NCI-H69 (cell line): ENCODE measurements at places on chromosomes 1 and 21.

GRCh38 chr1:185534801-185535200, 199.4 kb upstream of the HMCN1 start:
- peak; percentile 55 for DNase-seq

GRCh38 chr1:13228343-13228781, 2.4 kb upstream of the PRAMEF18 start:
- DNase-seq = peak; percentile 36

DNA sequence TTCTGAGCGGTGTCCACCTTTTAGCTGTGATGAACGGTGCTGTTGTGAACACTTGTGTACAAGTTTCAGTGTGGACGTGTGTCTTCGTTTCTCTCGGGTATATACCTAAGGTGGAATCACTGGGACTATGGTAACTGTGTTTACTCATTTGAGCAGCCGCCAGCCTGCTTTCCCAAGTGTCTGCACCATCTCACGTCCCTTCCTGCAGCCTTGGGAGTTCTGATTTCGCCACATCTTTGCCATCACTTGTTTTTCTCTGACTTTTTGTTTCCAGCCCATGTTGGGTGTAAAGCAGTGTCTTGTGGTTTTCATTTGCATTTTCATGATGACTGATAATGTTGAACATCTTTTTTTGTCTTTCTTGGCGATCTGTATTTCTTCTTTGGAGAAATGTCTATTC, 40.4 kb downstream of the COL18A1 start:
- no peak for DNase-seq

DNA sequence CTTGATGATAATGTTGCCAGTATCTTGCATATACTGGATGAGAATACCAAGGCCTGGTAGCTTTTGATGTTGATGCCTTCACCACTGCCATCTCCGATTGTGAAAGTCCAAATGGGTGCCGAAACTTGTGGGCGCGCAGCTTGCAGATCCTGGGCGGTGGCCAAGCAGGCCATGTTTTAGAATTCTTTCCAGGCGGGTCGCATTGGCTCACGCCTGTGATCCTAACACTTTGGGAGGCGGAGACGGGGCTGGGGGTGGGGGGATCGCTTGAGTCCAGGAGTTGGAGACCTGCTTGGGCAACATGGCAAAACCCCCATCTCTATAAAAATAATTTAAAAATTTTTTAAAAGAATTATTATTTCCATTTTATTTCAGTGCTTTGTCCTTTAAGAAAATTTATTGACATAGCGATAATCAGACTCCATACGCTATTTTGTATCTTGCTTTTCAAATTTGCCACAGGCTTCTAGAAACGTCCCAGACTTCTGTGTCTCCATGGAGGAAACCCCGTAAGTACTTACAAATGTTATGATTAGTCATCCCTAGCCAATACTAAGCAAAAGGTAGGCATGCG, 592 bp upstream of the ZNF326 start:
- no peak for DNase-seq

DNA sequence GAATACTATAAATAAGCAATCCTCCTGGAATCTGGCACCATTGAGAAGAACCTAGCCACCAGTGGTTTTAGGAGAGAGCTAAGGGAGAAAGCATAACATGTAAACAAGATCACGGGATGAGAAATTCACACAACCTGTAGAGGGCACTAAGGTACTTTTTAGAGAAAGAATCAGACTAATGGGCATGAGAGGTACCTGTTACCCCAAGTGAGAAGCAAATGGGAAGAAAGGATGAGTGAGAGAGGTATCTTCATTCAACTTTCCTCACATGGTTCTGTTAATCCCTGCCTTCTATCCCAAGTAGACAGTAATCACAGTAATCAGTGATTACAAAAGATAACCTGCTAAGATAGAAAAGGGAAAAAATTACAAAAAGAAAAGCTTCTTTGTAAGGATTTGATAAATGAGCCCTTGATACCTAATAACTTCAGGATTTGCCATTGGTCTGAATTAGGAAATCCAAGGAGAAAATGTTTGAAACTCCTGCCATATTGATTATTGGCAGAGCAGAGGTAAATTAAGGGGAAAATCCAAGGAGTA, 251.1 kb upstream of the ADGRL2 start:
- peak; percentile 0 for DNase-seq

GRCh38 chr1:76659171-76659940, 207.9 kb upstream of the ST6GALNAC5 start:
- DNase-seq = peak; percentile 27

GRCh38 chr1:74790453-74790852, 57.5 kb downstream of the TYW3 start:
- no peak for DNase-seq
